ENCODE measurements at places on chromosomes 12 and 14. TPM values are rescaled to one million over a fixed set of nuclear protein-coding genes. Genes with fewer than 3 reads are reported as not detected.

GRCh38 chr12:122864894-122865253, 29.6 kb downstream of the HIP1R start:
- DNase-seq, result no peak

- DNase-seq, result peak; percentile 70
These were observed 1.6 kb upstream of the PPP2R5E start for GRCh38 chr14:63544591-63545299.

DNA sequence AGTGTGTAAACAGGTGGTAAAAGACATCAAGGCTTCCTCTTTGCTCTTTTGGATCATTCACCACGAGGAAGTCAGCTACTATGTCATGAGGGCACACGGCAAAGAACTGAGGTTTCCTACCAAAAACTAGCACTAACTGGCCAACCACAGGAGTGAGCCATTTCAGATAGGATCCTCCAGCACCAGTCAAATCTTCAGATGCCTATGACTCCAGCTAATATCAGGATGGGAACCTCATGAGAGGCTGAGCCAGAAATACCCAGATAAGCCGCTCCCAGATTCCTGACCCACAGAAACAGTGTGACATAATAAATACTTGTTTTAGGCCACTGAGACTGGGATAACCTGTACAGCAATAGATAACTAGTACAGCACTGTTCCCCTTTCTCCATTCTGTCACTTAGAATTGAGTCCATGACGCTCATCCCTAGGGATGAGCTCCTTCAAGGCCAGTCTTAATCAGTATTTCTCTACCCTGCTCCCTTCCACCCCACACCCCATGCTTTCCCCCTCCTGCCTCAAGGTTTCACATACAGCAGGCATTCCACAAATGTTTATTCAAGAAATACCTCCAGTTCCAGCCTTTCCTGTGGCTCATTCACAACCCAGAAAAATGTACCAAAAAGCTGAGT, 68.4 kb downstream of the PPM1H start:
- DNase-seq, result peak; percentile 55

KRT75 gene
- not detected for total RNA-seq

GRCh38 chr12:56529656-56530055, 8.0 kb downstream of the RBMS2 start:
- DNase-seq, result no peak

EFCAB11 gene
- total RNA-seq, result 2.7 TPM

DNA sequence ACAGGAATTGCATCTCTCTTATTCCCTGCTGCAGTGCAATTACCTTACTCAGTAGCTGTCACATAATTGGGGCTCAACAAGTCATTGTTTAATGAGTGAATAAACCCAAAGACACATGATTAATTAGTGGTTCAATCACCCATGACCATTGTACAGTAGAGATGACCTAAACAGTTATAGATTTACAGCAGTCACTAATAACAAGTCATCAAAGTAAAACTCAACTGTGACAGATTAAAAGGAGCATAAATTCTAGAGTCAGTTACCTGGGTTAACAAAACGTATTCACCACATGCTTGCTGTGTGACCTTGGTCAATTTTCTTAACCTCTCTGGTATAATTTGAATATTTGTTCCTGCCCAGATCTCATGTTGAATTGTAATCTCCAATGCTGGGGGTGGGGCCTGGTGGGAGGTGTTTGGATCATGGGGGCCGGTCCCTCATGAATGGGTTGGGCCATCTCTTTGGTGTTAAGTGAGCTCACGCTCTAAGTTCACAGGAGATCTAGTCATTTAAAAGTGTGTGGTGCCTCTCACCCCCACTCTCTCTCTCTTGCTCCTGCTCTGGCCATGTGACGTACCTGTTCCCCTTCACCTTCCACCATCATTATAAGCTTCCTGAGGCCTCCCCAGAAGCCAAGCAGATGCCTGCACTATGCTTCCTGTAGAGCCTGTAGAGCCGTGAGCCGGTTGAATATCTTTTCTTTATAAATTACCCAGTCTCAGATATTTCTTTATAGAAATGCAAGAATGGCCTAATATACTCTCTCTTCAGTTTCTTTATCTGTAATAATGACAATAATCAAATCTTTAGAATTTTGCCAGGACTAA, 141.9 kb upstream of the PLEKHG7 start:
- no peak for DNase-seq

PPP2R5C gene
- total RNA-seq, result 60.3 TPM

GRCh38 chr14:87629788-87630187, 363.2 kb downstream of the GALC start:
- no peak for DNase-seq

GRCh38 chr14:51521764-51522163, 129.9 kb upstream of the FRMD6 start:
- DNase-seq, result no peak

EFS gene
- total RNA-seq, result not detected

DNA sequence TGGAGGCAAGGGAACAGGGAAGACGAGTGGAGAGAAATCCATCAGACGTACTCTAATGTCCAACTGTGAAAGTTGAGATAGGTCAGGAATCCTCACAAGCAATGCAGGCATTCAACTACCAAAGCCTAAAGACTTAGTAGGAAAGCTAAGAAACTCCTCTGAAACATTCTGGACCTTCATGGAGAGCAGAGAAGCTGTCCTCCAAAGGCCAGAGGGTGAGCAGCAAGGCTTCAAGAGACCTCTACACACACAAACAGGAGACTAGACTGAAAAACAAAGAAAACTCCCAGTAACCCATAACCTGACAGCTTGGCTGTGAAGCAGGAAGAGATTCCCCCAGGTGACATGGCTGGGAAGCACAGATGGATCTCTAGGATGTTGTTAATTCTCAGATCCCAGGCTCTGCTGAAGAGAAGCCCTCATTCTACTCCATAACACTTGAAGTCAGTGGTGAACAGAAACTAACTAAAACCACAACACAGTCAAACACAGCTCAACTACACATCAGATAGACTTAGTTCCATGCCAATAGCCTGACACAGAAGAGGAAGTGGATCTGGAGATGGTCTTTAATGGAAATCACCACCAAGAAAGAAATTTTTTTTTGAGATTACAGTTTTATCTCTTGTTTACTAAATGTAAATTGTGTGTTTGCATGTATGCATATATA, 23.2 kb upstream of the LYZ start:
- no peak for DNase-seq

DNA sequence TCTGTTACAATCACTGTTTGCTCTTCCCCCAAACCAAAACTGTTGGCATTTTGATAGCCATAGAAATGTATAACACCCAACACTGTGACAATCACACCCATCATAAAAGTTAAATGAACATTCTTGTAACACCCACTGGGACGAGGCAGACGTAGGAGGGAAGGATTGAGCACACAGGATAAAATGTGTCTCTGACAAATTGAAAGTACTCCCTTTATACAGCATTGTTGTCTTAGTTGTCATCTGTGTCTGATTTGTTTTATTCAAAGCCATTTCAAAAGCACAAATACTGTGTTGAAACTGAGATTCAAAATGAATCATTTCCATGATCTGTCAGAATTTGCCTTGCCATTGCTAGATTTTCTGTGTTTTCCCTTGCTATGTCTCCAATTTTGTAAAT, 436.3 kb downstream of the TMTC2 start:
- no peak for DNase-seq

GRCh38 chr14:49574038-49574437, 12.1 kb downstream of the RPS29 start:
- no peak for DNase-seq

DNA sequence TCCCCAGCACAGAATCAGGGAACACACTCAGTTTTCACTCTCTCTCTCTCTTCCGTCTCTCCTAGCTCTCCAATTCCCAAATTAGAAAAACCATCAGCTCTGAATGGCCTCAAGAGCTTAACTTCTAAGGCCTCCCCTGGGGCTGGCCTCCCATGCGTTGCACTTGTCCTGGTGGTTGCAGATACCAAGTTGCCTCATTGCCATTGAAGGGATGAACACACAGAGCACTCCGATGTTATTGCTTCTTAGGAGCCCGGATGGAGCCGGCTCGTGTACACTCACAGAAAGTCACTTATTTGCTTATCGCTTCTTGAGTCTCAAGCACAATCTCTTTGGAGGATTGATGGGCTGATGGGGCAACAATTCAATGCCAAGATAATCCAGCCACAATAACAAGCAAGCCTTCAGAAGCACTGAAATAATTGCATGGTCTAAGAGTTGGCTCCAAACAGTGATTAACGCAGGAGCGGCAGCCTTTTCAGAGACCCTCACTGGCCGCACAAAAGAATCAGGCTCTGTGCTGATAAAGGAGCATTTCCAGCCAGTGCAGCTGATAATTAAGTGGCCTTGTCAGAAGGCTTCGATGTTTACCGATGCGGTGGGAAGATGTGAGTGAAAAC, 175.8 kb upstream of the TMEM132C start:
- DNase-seq, result no peak

GRCh38 chr14:69043596-69044260, 64.6 kb upstream of the ACTN1 start:
- peak; percentile 63 for DNase-seq

DNA sequence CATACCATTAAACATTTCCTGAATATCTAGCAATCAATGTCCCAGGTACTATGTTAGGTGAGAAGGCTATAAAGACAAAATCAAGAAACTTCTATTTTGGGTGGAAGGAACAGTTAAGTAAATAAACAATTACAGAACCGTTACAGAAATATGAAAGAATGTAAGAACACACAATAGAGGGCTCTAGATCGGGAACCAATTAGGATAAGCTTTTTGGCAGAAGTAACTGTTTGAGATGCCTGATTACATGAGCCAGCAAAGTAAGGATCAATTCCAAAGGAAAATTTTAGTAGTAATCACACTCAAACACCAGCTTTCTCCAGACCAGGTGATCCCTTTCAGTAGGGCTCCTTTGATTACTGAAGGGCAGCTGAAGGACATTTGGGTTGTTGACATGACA, 33.9 kb downstream of the PPP1R12A start:
- DNase-seq, result no peak

GRCh38 chr12:48198672-48198971, 4.5 kb downstream of the OR10AD1 start:
- no peak for DNase-seq

GRCh38 chr12:52798671-52799504, 3.0 kb upstream of the KRT3 start:
- DNase-seq, result no peak

GRCh38 chr14:96698960-96699539, 98.1 kb upstream of the VRK1 start:
- DNase-seq, result no peak

DNA sequence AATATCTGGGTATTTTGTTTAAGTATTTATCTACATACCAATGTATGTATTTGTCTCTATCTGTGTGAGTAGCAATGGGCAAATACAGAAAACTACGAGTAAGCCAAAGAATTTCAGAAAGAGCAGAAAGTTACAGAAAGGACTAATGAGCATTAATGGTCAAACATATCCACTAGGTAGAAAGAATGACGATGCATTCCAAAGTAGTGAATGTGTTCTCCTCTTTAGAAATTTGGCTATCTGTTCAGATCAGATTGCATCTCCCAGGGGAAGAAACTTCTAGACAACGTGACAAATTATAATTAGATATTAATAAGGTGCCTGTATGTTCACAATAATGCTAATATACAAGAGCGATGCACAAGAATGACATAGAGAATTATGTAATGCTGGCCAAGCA, 194.5 kb upstream of the GZMB start:
- DNase-seq, result no peak

DNA sequence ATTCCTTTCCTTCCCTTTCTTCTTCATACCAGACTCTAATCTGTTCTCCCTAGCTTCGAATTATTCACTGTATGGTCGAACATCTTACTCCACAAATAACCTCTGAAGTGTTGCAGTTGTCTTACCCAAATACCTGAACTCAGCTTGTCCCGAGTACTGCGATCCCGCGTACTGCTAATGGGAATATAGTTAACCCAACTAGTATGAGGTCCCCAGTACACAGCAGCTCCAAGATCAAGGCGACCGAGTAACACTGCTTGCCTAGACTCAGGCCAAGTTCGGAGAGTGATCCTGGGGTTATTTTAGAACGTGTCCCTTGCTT, 462 bp upstream of the ETNK1 start:
- DNase-seq, result no peak

GRCh38 chr12:52151837-52152783, 39.7 kb downstream of the KRT80 start:
- DNase-seq, result peak; percentile 73

CCDC175 gene
- total RNA-seq, result not detected

- DNase-seq, result no peak
These were observed 6.1 kb downstream of the ACSS3 start for GRCh38 chr12:81083906-81084513.

DNA sequence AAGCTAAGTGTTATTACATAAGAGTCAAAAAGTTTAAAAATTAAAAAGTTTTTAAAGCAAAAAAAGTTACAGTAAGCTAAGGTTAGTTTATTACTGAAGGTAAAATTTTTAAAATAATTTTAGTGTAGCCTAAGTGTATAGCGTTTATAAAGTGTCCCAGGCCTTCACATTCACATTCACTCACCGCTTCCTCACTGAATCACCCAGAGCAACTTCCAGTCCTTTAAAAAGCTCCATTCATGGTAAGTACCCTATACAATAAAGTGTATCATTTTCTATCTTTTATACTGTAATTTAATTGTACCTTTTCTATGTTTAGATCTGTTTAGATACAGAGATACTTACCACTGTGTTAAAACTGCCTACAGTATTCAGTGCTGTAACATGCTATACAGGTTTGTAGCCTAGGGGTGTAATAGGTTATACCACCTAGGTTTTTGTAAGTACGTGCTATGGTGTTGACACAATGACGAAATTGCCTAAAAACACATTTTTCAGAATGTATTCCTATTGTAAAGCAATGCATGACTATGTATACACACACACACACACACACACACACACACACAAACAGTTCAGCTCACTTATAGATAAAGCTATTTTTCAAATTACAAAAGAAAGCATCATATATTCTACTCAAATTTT, 3.7 kb downstream of the CLEC14A start:
- peak; percentile 58 for DNase-seq

Measured in dermis microvascular lymphatic vessel endothelial cell (primary cell).